ENCODE measurements at places on chromosomes 2 and 18. TPM values are rescaled to one million over a fixed set of nuclear protein-coding genes. Genes with fewer than 3 reads are reported as not detected.

Gene FHOD3
- 9.9 TPM for total RNA-seq

Gene GGCX
- 58.6 TPM for total RNA-seq

Gene ALPP
- total RNA-seq, result not detected

Gene IL1B
- not detected for total RNA-seq

Gene DPP10
- not detected for total RNA-seq

Gene MYOM1
- 1.5 TPM for total RNA-seq

Gene DCAF17
- total RNA-seq, result 17.6 TPM

Gene ZNF521
- 29.7 TPM for total RNA-seq

Gene MYCN
- 0.17 TPM for total RNA-seq

Gene CFAP53
- total RNA-seq, result 0.26 TPM

Gene CLEC4F
- total RNA-seq, result not detected

- peaks cover under 1% of the 10 kb centered on the region for H3K36me3 ChIP-seq
- H3K27me3 ChIP-seq, result no peaks in the 10 kb centered on the region
- peaks cover 78% of the 10 kb centered on the region for H3K4me1 ChIP-seq
- peak overlapping the region; percentile 17 for H3K27ac ChIP-seq
- H3K4me3 ChIP-seq, result no peak overlapping the region
Observed at GRCh38 chr2:127665267-127665893, 9.9 kb downstream of the LIMS2 start.

DNA sequence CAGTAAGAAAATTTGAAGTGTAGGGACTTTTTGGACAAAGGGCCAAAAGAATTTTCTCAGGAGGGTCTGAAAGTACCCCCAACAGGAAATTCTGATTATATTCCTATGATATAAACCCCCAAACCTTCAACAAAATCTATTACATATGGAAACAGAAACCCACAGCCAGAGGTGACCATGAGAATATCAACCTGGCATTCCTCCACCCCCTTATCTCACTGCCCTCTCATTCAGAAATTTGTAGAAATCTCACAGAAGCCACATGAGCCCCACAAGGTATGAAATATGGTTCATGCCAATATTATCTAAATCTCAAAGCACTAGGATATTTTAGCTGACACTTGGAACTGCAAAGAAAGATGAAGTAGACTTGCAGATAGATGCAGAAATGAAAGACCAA is 31.0 kb upstream of the RBBP8 start:
- H3K4me3 ChIP-seq, result no peak overlapping the region
- DNase-seq, result no peak
- H3K36me3 ChIP-seq, result peaks cover 3% of the 10 kb centered on the region
- H3K27me3 ChIP-seq, result no peaks in the 10 kb centered on the region
- no peak overlapping the region for H3K27ac ChIP-seq

- H3K4me1 ChIP-seq, result peaks cover 20% of the 10 kb centered on the region
- no peak overlapping the region for H3K27ac ChIP-seq
- no peak for DNase-seq
- H3K4me3 ChIP-seq, result no peak overlapping the region
- peaks cover 2% of the 10 kb centered on the region for H3K36me3 ChIP-seq
Observed at GRCh38 chr2:120472891-120473309, 127.0 kb downstream of the INHBB start.

- H3K27me3 ChIP-seq, result no peaks in the 10 kb centered on the region
- no peak overlapping the region for H3K4me3 ChIP-seq
- no peak for DNase-seq
- peaks cover 56% of the 10 kb centered on the region for H3K4me1 ChIP-seq
- no peak overlapping the region for H3K27ac ChIP-seq
- peaks cover 4% of the 10 kb centered on the region for H3K36me3 ChIP-seq
Observed at GRCh38 chr2:196277002-196277401, 105.6 kb upstream of the STK17B start.

GRCh38 chr2:105400138-105400540 is 1.3 kb upstream of the FHL2 start:
- no peak overlapping the region for H3K4me3 ChIP-seq
- H3K4me1 ChIP-seq, result peaks cover 69% of the 10 kb centered on the region
- DNase-seq, result no peak
- H3K27me3 ChIP-seq, result no peaks in the 10 kb centered on the region
- H3K27ac ChIP-seq, result no peak overlapping the region

GRCh38 chr2:186913870-186914269 is 64.9 kb upstream of the ZSWIM2 start:
- no peak overlapping the region for H3K27ac ChIP-seq
- DNase-seq, result no peak
- H3K4me3 ChIP-seq, result no peak overlapping the region
- H3K27me3 ChIP-seq, result no peaks in the 10 kb centered on the region
- H3K4me1 ChIP-seq, result peaks cover 19% of the 10 kb centered on the region

DNA sequence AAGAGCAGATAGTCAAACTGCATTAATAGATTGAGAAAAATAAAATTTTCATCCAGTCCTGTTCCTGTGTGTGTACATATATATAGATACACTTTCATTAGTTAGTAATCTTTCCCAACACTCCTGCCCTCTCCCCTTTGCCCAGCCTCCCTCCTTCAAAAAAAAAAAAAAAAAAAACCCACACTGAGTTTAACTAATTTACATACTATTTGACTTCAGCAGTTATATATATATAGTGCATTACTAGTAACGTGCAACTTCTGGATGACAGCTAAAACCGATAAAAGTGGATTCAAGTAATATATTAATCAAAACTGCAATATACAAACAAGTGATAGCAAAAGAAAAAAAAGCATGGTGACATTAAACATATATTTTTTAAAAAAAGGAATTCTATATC is 1.4 kb downstream of the FIGN start:
- peak overlapping the region; percentile 92 for H3K4me3 ChIP-seq
- no peaks in the 10 kb centered on the region for H3K27me3 ChIP-seq
- DNase-seq, result no peak
- peaks cover 39% of the 10 kb centered on the region for H3K4me1 ChIP-seq

- DNase-seq, result no peak
Observed at GRCh38 chr2:238852206-238852869, 4.5 kb downstream of the TWIST2 start.

DNA sequence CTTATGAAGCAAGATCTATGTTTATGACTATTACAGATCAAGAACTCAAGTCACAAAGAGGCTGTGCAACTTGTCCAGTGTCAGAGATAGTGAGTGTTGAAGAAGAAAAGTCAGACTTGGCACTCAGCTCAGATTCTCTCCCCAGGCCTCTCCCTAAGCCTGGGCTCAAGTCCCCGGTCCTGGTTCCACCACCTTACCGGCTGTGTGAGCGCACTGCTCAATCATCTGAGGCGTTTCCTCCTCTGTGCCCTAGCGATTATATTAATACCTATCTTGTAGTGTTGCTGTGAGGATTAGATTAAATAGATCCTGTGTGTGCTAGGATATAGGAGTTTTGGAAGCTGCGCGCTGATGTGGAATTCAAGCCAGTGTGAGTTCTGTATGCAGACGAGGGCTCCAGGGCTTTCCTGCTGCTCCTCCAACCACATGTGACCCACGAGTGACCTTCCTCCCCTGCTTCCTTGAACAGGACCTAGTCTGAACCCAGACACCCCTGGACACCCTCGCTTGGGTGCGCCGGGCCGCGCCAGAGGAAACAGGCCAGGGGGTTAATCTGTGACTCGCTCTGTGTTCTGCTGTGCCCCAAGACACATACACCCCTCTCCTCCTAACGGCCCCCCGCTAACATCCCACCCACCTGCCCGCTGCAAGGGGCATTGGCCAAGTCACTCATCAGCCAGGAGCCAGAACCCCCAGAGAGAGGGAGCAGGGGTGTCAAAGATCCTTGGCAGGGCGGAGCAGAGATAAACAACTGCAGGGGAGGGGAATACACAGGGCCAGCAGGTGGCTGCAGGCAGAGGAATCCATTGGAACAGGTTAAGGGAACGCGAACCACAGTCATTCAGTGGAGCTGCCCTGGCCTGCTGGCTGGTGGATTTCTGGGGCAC is 38.3 kb downstream of the TNS1 start:
- peaks cover 4% of the 10 kb centered on the region for H3K36me3 ChIP-seq
- peak overlapping the region; percentile 6 for H3K4me3 ChIP-seq
- H3K27ac ChIP-seq, result peak overlapping the region; percentile 95
- H3K4me1 ChIP-seq, result peaks cover 64% of the 10 kb centered on the region
- no peaks in the 10 kb centered on the region for H3K27me3 ChIP-seq

DNA sequence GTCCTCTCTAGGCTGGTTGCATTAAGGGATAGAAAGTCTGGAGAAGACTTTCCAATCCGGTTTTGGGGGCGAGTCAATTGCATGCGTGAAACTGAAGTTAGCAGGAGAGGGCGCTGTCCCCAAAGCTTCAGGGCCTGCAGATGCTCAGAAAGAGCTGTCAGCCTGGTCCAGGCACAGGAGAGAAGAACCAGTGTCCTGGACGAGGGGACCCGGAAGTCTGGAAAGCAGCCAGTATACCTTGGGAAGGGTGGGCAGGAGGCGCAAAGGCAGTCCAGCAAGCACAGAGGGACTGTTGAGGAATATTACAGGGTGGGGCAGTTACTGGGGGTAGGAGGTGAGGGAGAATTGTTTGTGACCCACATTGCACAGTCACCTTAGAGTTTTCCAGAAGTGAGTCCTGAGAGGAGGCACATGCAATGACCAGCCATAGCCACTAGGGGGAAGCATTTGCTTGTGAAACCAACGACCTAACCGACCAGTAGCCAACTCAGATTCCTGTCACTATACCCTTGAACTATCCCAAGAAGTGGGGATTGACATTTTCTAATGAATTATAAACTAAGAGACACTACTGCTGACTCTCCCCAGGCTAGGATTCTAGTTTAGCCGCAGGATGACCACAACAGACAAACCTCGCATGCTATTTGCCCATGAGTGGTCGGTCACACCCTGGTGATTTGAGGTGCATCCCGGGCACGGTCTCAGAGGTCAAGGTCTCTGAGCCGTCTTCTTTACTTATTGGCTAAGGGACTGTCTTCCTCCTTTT is 172.8 kb downstream of the RDH14 start:
- H3K27ac ChIP-seq, result no peak overlapping the region
- H3K4me3 ChIP-seq, result no peak overlapping the region
- H3K36me3 ChIP-seq, result no peaks in the 10 kb centered on the region
- peaks cover 8% of the 10 kb centered on the region for H3K27me3 ChIP-seq
- H3K4me1 ChIP-seq, result no peaks in the 10 kb centered on the region

DNA sequence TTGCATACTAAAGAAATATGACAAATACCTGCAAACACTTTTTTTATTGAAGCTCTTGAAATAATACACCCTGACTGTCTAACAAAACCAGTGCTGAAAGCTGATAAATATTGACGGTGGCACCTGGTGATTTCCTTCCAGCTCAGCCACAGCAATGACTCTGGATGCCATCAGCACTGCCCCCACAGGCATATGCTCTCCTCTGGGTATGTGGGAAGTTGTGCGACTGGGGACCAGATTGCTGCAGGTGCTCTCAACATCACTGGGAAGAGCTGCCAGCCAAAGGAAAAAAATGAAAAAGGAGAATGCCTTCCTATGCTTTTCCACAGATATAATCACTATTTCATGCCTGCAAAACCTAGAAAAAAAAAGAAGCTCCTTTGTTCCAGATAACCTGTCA is 141.5 kb downstream of the PIGN start:
- H3K27ac ChIP-seq, result no peak overlapping the region
- no peak overlapping the region for H3K4me3 ChIP-seq
- H3K4me1 ChIP-seq, result peaks cover 4% of the 10 kb centered on the region
- no peaks in the 10 kb centered on the region for H3K27me3 ChIP-seq
- no peak for DNase-seq

- peak overlapping the region; percentile 30 for H3K4me3 ChIP-seq
- H3K4me1 ChIP-seq, result peaks cover 87% of the 10 kb centered on the region
- no peak for DNase-seq
Observed at GRCh38 chr2:54999182-54999581, 51.1 kb downstream of the RTN4 start.

DNA sequence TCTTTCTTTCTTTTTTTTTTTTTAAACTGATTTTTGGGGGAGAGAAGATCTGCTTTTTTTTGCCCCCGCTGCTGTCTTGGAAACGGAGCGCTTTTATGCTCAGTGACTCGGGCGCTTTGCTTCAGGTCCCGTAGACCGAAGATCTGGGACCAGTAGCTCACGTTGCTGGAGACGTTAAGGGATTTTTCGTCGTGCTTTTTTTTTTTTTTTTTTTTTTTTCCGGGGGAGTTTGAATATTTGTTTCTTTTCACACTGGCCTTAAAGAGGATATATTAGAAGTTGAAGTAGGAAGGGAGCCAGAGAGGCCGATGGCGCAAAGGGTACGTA is 587 bp downstream of the MEIS1 start:
- H3K36me3 ChIP-seq, result peaks cover 2% of the 10 kb centered on the region
- peak overlapping the region; percentile 98 for H3K27ac ChIP-seq
- H3K4me1 ChIP-seq, result peaks cover 37% of the 10 kb centered on the region
- peak overlapping the region; percentile 95 for H3K4me3 ChIP-seq

DNA sequence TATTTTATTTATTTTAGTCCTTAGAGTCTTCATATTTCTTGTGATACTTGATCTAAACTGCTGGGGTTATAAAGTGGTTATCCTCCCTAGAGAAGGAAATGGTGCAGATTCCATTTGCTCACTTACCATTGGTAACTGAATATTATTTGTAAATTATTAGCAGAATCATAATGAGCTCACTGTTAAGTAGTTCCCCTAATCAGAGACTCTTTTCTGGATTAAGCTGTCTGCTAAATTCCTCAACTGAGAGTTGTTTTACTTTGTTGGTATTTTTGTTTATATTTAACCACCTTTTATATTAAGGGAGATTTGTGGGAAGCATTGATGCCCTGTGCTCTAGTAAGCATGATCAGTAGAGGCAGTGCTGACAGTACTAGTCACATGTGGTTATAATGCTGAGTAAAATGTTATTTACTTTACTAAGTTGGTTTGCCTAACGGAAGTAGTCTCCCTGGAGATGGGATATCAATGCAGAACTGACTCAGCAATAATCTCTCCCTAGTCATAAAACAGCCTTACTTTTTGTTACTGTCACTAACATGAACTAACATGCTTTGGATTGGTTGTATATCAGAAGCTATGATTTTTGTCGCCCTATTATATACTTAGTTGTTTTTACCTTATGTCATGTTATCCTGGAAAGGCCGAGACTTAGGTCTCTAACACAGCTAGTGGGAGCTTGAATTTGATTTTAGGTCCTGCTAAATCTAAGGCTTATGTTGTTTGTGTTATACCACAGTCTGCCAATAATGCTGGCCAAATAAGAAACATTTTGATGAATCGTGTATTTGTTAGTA is 166.7 kb downstream of the MCFD2 start:
- DNase-seq, result no peak
- peak overlapping the region; percentile 79 for H3K27ac ChIP-seq
- H3K4me1 ChIP-seq, result peaks cover 58% of the 10 kb centered on the region
- no peaks in the 10 kb centered on the region for H3K27me3 ChIP-seq

- H3K4me1 ChIP-seq, result no peaks in the 10 kb centered on the region
- no peak overlapping the region for H3K4me3 ChIP-seq
- peaks cover 31% of the 10 kb centered on the region for H3K36me3 ChIP-seq
- no peak overlapping the region for H3K27ac ChIP-seq
- H3K27me3 ChIP-seq, result no peaks in the 10 kb centered on the region
- no peak for DNase-seq
Observed at GRCh38 chr18:42069036-42069435, 114.0 kb downstream of the PIK3C3 start.

DNA sequence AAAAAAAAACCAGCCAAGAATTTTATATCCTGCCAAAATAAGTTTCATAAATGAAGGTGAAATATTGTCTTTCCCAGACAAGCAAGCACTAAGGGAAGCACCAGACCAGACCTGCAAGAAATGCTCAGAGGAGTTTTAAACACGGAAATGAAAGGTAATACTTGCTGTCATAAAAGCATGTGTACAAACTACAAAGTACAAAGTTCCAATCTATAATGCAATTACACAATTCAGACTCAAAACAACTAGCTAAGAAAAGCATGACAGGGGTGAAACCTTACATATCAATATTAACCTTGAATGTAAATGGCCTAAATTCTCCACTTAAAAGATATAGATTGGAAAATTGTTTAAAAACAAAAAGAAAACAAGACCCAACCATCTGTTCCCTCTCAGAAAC is 45.0 kb upstream of the ASXL3 start:
- H3K36me3 ChIP-seq, result no peaks in the 10 kb centered on the region
- H3K4me3 ChIP-seq, result no peak overlapping the region
- no peak overlapping the region for H3K27ac ChIP-seq
- DNase-seq, result no peak
- no peaks in the 10 kb centered on the region for H3K27me3 ChIP-seq
